ENCODE measurements at places on chromosomes 12 and 14. TPM values are rescaled to one million over a fixed set of nuclear protein-coding genes. Genes with fewer than 3 reads are reported as not detected.

SLC6A15 gene
- polyA plus RNA-seq: not detected

OR10G3 gene
- not detected for polyA plus RNA-seq

TPH2 gene
- not detected for polyA plus RNA-seq

P2RX7 gene
- 1.2 TPM for polyA plus RNA-seq

Data from naive B cell (primary cell).